CD4-positive, alpha-beta T cell treated with Interleukin-6 at 100 ng/mL for 8 hours (primary cell): ENCODE measurements at places on chromosomes 3 and 15.
A peak's percentile ranks its signal among the peaks of the same experiment; 100 is the strongest.

GRCh38 chr3:27713078-27713423 is 9.1 kb downstream of the EOMES start:
- DNase-seq = no peak

DNA sequence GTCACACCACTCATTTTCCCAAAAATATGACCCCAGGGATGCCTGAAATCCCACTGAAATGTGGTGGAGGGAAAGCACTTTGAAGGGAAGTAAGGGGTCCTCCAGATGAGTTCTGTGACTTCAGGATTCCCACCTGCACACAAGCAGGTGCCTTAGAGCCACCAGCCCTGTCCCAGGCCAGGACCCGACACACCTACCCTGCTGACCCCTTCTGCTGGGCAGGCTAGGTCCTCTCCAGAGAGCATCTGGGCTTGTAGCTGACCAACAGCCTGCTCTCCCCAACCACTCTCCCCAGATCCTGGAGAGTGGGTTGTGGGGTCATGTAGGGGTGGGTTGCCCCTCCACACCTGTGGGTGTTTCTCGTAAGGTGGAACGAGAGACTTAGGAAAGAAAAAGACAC is 14.9 kb upstream of the CILP start:
- DNase-seq = no peak

GRCh38 chr15:24678485-24678884 is 2.9 kb downstream of the NPAP1 start:
- DNase-seq = no peak

- no peak for DNase-seq
Measured at GRCh38 chr3:142706321-142707127, 17.3 kb upstream of the TRPC1 start.

DNA sequence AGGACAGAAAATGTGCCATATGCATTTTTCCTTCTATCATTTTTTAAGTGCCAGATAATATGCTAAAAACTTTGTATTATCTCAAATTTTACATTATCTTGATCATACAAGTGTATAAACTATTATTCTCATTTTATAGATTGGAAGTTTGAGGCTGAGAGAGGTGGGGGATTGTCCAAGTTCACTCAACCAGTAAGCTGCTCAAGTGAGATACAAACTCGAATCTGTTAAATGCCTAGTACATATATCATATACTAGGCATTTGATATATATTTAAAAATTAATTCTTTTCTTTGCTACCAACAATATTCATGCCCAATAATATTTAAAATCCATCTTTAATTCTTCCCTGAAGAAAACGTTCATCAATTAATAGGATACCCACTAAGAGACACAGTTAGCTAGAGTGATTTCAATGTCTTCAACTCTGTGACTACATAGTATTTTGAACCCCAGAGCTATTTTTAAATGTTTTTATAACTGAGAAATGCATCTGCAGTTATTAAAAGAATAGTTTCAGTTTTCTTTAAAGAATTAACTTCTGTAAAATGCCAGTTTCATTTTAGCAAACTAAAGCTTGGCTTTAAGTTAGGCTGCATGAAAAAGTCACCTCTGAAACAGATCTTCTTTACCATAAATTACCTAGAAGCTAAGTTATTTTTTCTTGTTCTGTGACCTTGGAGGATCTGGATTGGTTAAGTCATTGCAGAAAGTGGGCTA is 40.4 kb downstream of the IQCB1 start:
- no peak for DNase-seq

- DNase-seq = no peak
Measured at GRCh38 chr3:197408177-197408957, 110.0 kb upstream of the DLG1 start.

GRCh38 chr3:188496390-188496789 is 342.4 kb downstream of the LPP start:
- DNase-seq = no peak

DNA sequence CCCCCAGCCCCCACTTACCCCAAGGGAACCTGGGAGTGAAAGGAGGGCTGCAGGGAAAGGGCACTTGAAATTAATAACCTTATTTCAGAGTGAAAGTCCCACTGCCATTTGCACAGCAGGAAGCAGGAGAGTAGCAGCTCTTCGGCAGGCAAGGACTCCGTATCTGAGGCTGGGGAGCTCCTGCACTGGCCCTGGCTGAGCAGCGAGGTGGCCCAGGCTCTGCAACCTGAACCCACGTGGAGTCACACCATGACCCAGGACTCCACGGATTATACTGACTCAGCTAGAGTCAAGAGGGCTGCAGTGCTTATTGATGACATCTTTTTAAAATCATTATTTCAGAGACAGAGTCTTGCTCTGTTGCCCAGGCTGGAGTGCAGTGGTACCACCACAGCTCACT is 214.5 kb downstream of the XXYLT1 start:
- no peak for DNase-seq

- no peak for DNase-seq
Measured at GRCh38 chr3:158313338-158313927, 203.5 kb downstream of the RSRC1 start.

GRCh38 chr15:98794748-98795147 is 146.4 kb downstream of the IGF1R start:
- DNase-seq = no peak

DNA sequence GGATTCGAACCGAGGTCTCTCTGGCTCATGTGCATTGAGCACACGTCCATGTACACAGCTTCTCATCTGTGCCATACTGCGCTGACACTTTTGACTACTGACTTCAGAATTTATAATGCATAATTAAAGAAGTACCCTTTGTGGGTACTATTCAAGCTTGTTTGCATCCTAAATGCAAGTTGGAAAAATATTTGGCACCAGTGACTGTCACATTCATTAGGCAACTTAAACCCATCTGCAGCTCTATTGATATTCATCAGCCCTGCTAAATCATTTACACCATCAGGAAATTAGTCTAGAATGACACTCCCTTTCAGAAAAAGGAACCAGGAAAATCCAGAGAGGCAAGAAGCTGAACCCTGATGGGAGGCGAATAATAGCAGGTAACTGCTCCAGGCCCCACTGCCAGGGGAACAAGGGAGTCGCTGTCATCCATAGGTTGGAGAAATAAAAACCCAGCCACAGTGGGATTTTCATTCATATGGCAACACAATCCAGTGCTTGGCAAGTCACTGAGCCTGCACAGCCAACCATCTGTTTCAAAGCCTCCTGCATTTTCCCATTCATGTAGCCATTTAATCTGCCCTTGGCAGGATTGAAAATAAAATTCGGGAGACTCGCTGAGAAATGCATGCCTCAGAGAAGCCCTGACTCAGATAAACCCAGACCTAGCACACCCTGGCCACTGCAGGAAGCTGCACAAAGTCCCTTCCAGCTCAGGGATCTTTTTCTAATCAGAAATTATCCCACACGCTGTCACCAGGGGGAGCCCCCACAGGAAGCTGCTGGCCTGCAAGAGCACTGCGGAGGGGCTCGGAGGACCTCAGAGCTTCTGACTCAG is 103.0 kb upstream of the VEPH1 start:
- peak; percentile 40 for DNase-seq

GRCh38 chr15:34514251-34514670 is 69.2 kb downstream of the GOLGA8B start:
- no peak for DNase-seq

- no peak for DNase-seq
Measured at GRCh38 chr15:69305204-69305931, 6.7 kb downstream of the PAQR5 start.

DNA sequence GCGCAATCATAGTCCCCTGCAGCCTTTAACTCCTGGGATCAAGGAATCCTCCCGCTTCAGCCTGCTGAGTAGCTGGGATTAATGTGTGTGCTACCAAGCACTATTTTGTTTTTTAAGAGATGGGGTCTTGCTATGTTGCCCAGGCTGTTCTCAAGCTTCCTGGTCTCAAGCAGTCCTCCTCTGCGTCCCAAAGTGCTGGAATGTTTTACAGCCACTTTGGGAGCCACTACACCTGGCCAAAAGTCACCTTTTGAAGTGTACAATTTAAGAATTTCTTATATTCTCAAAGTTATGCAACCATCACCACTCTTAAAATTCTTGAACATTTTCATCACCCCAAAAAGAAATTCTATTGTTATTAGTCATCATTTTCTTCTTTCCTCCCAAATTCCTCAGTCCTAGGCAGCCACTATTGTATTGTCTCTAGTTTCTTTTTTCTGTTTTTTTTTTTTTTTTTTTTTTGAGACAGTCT is 17.8 kb downstream of the CDV3 start:
- DNase-seq = no peak

GRCh38 chr3:117054556-117054955 is 345.0 kb downstream of the TUSC7 start:
- DNase-seq = no peak

DNA sequence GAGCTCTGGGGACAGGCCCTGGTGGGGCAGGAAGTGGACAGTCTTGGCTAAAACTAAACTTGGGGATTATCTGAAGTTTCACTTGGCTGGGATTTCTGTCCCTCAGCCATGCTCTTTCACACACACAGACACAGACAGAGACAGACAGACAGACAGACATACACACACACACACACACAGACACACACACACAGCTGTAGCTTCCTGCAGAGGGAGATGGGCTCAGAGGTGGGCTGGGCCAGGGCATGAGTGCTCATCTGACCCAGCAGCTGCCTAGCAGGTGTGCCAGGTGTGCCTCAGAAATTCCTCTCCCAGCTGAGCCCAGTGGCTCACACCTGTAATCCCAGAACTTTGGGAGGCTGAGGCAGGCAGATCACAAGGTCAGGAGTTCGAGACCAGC is 3.3 kb downstream of the RHOV start:
- DNase-seq = no peak

DNA sequence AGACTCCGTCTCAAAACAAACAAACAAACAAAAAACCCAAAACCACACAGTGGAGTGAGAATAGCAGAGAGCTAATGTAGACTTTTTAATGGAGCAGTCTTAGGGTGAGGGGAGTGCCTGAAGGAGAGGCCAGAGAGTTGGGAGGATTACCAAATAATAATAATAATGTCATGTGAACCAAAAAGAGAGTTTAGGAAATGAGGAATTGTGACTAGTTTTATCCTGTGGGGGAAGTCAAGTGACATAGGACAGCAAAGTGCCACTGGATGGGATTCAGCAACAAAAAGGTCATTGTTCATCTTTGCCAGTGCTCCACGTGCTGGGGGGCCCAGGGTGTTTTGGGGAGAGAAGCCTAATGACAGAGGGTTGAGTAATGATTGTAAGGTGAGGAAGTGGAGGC is 12.9 kb downstream of the GPR87 start:
- no peak for DNase-seq

GRCh38 chr3:148455098-148455497 is 242.6 kb upstream of the AGTR1 start:
- no peak for DNase-seq

DNA sequence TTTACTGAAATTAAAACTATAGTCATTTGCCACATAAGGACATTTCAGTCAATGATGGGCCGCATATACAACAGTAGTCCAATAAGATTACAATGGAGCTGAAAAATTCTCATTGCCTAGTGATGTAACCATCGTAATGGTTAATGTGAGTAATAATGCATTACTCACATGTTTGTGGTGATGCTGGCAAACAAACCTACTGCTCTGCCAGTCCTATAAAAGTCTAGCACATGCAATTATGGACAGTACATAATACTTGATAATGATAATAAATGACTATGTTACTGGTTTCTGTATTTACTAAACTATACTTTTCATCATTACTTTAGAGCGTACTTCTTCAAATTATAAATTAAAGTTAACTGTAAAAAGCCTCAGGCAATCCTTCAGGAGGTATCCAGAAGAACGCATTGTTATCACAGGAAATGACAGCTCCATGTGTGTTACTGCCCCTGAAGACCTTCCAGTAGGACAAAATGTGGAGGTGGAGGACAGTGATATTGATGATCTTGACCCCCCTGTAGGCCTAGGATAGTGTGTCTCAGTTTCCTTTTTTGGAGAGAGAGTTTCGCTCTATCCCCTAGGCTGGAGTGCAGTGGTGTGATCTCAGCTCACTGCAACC is 102.7 kb downstream of the ATP1B3 start:
- DNase-seq = no peak

- no peak for DNase-seq
Measured at GRCh38 chr3:158264894-158265293, 155.0 kb downstream of the RSRC1 start.

DNA sequence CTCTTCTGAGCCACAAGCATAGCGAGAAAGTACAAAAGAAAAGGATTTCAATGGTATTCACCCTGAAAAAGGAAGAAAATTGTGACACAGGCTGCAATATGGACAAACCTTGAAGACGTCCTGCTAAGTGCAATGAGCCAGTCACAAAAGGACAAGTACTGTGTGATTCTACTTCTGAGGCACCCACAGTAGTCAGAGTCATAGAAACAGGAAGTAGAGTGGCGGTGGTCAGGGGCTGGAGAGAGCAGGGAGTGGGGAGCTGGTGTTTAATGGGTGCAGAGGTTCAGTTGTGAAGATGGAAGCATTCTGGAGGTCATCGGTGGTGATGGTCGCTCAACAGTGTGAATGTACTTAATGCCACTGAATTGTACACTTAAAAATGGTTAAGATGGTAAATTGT is 180.5 kb downstream of the APBA2 start:
- no peak for DNase-seq

GRCh38 chr15:34793071-34793470 is 2.3 kb downstream of the ACTC1 start:
- DNase-seq = no peak

DNA sequence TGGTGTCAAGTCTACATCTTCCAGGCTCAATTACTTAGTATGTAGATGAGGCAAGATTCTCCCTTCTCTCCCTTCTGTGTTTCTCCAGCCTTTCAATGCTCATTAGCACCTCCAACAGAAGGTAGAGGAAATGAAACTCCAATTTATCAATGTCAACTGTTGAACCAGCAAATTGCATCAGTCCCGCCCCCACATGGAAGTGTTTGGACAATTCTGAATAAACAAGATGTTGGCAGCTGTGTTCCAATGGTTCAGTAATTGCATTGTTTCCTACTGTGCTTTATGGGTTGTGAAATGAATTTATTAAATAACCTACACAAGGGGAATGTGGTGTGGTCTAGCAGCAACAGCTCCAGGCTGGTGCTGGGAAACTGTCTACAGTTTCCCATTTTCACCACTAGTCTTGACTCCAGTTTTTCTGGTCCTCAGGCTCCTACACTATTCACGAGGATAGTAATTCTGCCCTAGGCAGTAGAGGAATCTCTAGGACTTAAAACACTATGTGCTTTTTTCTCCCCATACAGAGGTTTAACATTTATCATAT is 91.9 kb downstream of the MB21D2 start:
- DNase-seq = no peak

- DNase-seq = no peak
Measured at GRCh38 chr3:68997887-68998286, 15.6 kb downstream of the EOGT start.

DNA sequence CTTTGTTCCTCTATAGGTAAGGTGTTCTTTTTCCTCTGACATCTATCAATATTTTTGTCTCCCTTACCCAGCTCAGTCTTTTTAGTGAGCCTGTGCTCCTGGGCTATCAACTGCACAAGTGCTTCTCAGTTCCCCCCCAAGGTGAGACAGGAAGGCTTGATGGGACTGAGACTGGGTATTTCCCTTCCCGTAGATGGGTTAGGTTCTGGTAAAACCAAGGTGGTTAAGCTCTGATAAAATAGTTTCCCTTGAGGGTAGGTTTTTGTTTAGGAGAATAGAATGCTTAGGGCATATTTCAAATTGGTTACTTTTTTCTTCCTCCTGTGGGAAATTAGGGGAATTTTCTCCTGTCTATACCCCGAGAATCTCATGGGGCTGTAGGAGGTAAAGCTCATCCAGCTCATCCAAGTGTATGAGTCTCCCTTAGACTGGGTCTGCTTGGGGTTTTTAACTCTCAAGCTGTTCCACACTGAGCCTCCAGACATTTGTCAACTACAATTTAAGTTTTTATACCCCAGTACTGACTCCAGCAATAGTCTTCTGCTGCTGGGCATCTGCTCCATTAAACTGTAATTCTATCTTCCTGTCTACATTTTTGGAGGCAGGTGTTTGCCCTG is 44.9 kb downstream of the OXSR1 start:
- no peak for DNase-seq
